ENCODE measurements at places on chromosomes 7 and 10.

- no peak for DNase-seq
Measured at GRCh38 chr10:11758527-11759236, 16.5 kb downstream of the ECHDC3 start.

DNA sequence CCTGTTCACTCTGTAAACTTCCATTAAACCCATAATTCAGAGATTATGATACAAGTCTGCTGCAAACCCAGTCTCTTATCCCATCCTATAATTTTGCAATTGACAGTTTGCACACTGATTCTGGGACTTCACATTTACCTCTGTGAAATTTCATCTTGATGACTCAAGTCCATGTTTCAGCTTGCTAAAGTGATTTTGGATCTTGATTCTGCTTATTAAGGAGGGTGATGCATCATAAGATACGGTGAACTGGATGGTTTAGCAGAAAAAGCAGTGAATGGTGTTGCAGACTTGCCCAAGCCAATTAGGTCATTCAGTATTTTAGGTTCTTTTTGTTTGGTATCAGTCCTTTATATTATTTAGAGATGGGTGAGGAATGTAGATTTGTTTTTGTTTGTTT is 125.5 kb upstream of the PODXL start:
- DNase-seq: no peak

DNA sequence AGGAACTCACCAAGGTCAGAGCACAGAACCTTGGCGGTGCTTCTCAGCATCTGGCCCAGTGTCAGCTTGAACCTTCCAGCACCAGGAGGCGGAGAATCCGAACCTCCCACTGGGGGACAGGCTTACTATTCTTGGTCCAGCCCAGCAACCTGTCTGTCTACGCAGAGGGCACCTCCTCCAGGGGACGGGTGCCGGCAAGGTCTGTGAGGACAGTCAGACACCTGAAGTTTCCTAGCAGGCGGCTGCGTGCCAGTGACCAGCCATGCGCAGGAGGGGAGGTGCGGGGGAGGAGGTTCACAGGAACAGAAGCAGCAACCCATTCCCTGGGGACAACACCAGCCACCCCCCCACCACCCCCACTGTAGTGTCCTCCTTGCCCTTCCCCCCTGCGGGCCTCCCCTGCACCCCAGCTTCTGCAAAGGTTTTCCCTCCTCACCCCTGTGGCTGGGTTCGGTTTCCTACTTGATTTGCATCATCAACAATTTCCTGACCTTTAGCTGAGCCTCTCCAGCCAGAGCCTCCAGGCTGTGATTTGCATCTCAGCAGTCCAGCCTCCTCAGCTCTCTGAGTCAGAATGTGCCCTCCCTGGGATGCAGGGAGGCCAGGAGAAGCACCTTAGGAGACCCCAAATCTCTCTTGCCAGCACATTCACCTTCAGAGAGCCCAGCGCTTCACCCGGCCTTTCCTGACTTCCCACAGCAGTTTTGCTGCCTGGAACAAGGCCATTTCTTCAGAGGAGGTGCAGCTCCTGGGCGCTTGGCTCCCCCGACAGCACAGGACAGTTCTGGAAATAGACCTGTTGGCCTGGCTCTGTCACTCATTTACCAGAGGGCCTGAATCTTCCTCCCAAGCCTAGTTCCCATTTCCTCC is 107.5 kb upstream of the NPS start:
- no peak for DNase-seq

- no peak for DNase-seq
Measured at GRCh38 chr7:134318443-134318842, 1.7 kb upstream of the SLC35B4 start.

GRCh38 chr7:139230023-139230422 is 1.0 kb upstream of the UBN2 start:
- no peak for DNase-seq

DNA sequence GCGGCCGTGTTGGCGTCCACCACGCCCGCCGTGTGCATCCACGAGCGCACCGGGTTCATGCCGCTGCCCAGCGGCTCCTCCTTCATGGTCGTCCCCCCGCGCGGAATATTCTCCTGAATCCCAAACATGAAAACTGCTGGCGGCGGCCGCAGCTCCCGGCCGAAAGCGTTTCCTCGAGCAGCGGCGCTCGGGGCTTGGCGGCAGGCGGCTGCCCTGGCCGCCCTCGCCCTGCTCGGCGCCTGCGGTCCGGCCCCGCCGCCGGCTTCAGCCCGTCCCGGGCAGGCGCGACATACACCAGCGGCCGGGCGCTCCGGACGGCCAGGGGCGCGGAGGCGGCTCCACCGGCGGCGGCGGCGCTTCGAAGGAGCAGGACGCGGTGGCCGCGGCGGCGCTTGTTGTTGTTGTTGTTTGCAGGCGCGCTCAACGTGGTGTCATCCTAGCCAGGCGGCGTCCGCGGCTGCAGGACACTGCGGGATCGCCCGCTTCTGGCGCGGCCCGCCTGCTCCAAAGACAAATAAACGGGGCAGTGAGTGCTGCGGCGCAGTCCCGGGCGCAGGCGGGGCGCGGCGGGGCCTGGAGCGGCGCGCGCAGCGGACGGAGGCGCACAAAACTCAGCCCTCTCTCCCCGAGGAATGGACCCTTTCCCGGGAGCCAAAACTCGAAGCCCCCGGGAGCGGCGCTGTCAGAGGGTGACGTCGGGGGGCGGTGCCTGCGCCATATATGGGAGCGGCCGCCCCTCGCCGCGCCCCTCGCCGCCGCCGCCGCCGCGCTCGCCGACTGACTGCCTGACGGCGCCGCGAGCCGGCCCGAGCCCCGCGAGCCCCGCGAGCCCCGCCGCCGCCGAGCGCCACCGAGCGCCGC is at the start of gene EBF3:
EBF3 (minus strand) TSS at position 634 of the 861 bp plus-strand sequence; CDS start at position 128, 506 bp downstream.
- DNase-seq: peak; percentile 54

- no peak for DNase-seq
Measured at GRCh38 chr10:49163741-49164140, 24.4 kb downstream of the TMEM273 start.

DNA sequence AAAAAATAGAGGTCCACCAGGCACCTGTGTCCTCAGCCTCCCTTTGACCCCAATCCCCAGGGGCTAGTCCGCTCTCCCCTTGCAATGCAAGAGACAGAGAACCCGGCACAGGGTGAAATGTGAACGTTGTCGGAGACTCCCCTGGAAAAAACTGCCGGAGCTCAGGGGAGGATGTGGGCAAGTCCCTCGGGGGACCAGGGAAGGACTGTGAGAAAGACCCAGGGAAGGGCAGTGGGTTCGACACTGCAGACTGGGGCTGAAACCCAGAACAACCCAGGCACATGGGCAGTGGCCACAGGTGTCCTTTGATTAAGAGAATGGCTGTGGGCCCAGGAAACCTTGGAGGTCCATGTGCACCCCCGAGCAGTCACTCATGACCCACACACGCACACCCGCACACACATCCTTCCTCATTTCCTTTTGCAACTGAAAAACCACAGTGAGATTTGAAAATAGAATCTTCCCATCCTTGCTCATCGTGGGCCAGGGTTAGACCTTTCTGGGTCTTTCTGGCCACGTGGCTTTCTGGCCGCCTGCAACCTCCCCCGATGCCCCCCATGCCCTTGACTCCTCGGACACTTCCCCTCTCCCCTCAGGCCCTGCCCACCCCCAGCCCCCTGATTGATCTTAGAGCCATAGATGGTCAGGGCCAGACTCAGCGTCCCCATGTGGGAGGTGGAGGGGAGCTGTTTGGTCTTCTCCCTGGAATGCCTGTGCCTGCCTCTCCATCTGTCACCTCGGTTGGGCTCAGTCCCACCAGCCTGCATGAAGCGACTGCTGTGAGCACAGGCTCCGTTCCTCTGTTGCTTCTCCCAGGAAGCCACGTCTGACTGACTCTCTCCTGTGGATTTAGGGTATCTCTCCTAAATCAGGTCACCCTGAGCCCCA is 7.9 kb downstream of the LAT2 start:
- DNase-seq: peak; percentile 17

- no peak for DNase-seq
Measured at GRCh38 chr10:123936426-123936825, 44.8 kb upstream of the CPXM2 start.

DNA sequence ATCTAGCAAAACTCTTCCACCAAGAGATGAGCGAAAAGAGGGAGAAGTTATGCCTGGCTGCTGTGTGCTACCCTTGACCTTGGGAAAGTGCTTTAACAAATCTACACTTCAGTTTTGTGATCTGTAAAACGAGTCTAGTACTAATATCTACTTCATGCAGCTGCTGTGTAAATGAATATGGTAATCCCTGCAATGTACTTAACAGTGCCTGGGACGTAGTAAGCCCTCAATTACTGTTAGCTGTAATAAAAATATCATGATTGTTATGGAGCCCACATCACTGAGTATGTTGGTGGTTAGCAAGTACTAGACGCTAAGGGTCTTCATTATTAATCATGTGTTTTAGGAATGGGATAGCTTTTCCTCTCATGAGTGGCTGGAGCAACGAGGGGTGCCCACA is 80.5 kb downstream of the LYZL1 start:
- DNase-seq: no peak

GRCh38 chr7:110373859-110374258 is 717.1 kb upstream of the LRRN3 start:
- DNase-seq: no peak

GRCh38 chr10:35526746-35527145 is 78.4 kb upstream of the GJD4 start:
- DNase-seq: no peak

DNA sequence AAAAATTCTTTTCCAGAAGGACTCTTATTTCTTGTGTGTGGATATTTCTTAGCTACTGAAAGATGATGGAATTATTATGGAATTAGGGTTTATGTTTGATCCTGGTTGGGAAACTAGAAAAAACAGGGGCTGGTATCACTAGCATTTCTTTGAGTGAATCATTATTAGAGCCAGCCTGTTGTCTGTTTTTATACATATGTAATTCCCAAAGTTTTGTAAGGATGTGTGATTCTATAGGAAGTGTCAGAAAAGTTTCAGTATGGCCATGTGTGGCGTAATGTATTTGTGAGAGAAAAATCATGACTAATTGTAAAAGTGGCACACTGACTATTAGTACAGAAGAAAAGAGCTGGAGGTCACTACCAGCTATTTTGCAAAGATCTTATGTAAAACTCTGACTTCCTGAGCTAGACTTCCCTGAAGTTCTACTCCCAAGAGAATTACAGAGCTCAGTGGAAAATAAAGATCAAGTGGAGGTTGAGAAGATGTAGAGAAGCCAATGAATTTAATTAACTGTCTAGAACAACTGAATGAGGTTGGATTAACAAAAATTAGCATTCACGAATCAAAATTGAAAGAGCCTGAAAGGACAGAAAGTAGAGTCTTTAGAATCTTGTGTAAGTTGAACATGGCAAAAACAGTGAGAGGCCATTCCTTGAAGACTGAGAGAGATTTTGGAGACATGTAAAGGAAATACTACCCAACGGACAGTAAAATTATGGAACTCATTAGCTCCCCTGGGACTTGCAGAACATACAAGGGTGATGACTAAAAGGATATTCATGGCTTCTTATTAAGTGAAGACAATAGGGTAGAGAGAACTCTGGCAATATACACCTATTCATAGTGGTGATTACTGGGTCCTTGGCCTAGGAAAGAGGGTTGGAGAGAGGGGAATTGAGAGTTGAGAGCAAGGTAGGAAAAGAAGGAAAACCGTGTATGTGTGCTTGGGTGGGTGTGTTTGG is 12.5 kb downstream of the ZNF365 start:
- no peak for DNase-seq

- DNase-seq: no peak
Measured at GRCh38 chr10:11468126-11468742, 143.2 kb downstream of the USP6NL start.

- no peak for DNase-seq
Measured at GRCh38 chr10:75396631-75397495, 4.7 kb downstream of the ZNF503 start.

- no peak for DNase-seq
Measured at GRCh38 chr7:1224086-1224716, 8.5 kb upstream of the UNCX start.

DNA sequence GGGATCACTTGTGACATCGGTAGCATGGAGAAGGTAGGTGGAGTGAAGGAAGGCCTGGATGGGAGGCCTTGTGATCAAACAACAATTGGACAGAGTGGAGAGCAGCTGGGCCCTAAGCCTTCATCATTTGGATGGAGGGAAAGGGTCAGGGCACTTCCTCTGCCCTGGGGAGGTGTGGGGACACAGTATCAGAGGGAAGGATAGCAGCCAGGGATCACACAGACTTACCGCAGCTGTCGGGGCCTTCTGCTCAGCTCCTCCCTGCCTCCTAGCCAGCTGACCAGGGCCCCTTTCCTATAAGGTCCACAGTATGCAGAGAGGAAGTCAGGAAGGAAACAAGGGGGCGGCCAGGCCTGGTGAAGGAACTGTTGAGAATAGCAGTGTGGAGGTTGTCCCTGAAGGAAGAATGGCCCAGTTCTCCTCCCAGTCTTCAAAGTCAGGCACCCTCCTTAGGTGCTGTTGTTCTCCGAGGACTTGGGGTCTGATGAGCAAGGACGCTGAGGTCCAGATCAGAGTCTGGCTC is 62.1 kb downstream of the ABCC2 start:
- no peak for DNase-seq

DNA sequence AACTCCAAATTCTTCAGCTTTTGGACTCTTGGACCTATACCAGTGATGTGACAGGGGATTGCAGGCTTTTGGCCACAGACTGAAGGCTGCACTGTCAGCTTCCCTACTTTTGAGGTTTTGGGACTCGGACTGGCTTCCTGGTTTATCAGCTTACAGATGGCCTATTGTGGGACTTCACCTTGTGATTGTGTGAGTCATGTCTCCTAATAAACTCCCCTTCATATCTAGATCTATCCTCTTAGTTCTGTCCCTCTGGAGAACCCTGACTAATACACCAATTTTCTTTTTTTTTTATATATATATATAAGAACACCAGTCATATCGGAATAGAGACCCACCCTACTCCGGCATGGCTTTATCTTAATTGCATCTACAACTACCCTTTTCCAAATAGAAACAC is 166.8 kb downstream of the ETV1 start:
- no peak for DNase-seq

DNA sequence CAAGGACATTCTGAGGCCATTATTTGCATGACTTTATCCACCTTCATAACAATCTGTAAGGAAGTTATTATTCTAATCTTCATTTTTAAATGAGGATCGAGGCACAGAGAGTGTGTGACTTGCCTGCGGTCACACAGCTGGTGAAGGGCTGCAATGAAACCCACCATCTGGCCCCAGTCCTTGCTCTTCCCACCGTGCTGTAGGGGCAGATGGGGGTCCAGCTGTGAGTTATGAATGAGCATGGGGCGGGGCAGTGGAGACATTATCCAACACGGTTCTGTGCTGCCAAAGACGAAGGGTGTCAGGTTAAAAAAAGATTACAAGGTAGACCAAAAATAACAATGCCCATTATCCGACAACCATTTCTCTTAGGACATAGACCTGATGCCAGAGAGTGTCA is 417.5 kb upstream of the MGMT start:
- DNase-seq: no peak

DNA sequence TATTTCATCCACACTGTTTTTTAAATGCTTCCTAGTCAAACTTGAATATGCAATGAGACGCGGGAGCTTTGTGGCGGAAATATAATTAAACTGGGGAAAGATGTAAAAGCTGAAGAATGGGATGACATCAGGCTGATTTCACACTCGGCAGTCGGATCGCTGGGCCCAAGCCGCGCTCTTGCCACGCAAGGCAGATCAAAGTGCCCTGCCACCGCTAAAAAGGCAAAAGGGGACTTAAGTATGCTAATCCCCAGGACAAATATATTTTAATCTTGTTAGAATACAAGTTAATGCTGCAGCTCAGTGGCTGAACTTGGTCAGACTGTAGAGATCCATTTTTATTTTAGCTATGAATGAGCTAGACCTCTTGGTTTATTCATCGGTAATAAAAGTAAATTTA is 13.8 kb downstream of the EN2 start:
- no peak for DNase-seq

GRCh38 chr7:28726555-28726954 is 231.6 kb downstream of the TRIL start:
- no peak for DNase-seq

- DNase-seq: no peak
Measured at GRCh38 chr7:51316262-51316665, 345 bp downstream of the COBL start.

Measured in CD4-positive, alpha-beta T cell treated with Interleukin-17A for 4 hours (primary cell).